ENCODE measurements at places on chromosomes 13 and 19.

DNA sequence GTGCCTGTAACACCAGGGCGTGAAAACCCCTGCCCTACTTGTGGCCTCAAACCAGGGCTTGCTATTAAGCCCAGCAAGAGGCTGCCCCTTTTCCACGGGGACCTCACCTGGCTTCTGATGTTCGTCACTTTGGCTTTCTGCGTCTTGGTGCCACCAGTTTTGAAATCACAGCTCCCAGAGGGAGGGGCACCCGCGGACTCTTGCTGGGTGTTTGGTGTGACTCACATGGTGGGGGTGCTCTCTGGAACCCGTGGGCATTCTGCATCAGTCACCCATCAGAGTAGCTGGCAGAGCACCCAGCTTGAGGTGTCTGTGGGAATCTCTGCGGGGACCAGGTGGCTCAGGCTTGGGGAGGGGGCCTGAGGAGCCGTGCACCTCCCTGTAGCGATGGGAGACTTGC lies 19.2 kb downstream of the SIPA1L3 start:
- no peak for DNase-seq

- DNase-seq = no peak
These were observed 40.5 kb downstream of the RAP2A start for GRCh38 chr13:97474349-97474980.

GRCh38 chr13:100381595-100382224 lies 206.9 kb downstream of the GGACT start:
- DNase-seq = no peak

- no peak for DNase-seq
These were observed 3.0 kb downstream of the PTOV1 start for GRCh38 chr19:49853852-49854377.

DNA sequence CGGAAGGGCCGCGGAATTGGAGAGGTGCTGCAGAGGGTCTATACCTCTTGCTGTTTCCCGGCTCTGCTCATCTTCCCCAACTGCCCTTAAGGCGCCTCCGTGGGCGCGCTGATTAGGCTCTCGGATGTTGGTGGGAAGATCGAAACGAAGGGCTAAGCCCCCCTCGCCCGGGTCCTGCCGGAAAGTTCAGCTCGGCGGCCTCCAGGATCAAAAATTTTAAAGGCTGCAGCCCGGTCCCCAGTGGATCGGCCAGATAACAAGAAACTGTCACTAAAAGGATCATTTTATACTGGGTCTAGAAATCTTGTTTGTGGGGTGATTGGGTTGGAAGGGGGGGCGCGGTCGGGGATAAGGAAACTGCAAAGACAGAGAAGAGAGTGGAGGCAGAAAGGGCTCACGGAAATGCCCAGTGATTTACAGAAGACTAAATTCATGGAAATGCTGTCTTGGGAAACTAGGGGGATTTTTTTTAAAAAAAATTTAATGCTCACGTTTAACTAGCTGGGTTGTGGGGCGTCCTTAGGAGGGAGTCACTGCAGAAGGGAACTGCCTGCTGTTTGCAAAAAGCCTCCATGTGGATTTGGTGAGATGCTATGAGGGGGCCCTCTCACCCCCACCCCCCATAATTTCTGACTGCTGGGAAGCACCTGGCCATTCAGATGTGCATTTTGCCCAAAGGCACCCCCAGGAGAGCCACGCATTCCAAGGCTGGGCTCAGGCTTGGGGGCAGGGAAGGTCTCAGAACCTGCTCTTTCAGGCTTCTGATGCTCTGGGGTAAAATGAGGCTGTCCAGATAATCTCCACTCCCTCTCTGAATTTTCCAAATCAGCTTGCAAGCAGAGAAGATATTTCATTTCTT lies 7.7 kb downstream of the CDX2 start:
- no peak for DNase-seq

- DNase-seq = no peak
These were observed 375.0 kb downstream of the PCDH9 start for GRCh38 chr13:66855131-66855530.

DNA sequence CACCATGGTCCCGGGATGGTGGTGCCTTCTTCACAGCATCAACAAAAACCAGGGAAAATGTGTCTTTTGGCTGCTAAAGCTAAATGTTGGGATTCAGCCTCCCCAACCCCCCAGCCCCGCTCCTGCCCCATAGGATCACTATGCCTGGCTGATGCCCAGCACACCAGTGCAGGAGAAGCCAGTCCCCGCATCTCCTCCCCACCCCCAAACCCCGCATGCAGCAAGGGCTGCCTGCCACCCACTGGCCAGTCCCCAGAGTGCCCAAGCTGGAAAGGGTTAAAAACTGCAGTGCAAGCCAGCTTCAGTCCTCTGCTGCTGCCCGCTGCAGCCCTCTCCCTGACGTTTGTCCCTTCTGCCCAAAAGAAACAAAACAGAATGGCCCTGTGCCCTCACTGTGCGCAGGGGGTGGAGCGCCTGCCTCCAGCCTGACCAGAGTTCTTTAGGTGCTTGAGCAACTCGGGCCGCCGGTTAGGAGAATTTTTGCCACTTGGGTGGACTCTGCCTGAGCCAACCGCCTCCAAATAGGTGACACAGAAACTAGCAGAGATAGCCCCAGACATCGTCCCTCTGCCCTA lies 3.7 kb downstream of the CALM3 start:
- no peak for DNase-seq

DNA sequence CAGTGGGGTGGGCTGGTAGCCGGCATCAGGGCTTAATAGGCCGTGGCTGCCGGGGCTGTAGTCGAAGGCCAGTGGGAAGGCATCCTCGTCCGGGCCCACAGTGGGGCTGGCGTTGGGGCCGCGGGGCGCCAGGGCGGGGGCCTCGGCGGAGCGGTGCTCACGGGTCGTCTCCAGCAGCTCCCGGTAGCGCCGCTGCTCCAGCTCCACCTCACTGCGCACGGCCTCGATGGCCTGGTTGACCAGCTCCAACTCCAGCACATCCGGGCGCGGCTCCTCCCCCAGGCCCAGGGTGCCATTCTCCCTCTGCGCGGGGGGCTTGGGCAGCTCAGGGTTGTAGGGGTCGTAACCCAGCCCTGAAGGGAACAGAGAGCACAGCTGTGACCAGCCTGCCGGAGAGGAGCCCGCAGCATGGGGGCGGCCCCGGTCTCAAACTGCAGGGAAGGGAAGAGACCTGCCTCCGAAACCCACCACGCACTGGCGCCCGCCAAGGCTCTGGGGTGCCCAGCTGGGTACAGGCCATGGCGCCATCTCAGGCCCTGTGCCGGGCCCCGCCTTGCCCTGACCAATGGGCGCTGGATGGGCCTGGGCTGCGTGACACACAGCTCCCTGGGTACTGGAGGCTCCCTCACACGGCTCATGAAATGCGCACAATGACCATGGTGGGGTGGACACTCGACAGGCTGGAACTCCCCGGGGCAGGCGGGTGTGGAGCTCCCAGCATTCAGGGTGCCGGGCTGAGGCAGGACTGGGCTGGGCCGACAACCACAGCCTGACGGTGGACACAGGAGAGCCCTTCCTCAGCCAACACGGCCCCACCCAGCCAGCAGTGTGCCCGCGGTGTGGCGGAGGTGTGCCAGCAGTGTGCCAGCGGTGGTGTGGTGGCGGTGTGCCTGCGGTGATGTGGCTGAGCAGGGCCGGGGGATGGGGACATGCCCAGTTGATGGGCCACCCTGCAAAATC lies 16.5 kb upstream of the ATP8B3 start:
- no peak for DNase-seq

- DNase-seq = no peak
These were observed 66.0 kb upstream of the DOCK9 start for GRCh38 chr13:99043831-99044231.

DNA sequence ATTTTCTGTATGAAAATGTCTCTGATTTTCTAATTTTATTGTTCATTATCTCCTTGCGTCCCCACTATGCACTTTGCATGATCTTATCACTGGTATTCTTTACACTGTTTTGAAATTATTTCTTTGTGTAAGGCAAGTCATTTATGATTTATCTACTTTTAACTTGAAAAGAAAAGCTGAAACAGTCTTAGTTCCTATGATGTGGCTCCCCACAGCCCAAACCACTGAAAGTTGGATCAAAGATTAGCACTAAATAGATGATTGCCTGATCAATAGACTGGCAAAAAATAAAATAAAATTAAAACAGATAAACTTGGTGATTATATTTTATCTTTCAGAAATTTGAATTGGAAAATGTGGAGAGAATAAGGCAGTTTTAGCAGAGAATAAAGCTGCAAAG lies 1101.9 kb downstream of the PCDH9 start:
- no peak for DNase-seq

- no peak for DNase-seq
These were observed 154.9 kb downstream of the PCDH9 start for GRCh38 chr13:67075239-67075638.

DNA sequence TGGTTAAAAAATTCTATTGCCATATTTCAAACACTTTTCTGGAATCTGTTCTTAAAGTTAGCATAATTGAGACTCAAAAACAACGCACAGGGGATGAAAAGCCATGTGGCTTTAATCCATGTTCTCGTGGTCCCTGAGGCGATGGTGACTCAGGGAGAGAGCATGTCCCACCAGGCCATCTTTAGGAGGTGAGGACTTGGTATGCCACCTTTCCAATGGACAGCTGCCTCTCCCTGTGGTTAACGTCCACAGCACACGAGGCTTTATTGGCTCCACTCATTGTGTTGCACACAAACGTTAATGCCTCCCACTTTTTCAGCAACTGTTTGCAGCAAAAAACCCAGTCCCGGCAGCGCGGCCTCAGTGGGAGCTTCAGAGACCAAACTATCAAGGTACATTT lies 51.4 kb downstream of the EFNB2 start:
- no peak for DNase-seq

DNA sequence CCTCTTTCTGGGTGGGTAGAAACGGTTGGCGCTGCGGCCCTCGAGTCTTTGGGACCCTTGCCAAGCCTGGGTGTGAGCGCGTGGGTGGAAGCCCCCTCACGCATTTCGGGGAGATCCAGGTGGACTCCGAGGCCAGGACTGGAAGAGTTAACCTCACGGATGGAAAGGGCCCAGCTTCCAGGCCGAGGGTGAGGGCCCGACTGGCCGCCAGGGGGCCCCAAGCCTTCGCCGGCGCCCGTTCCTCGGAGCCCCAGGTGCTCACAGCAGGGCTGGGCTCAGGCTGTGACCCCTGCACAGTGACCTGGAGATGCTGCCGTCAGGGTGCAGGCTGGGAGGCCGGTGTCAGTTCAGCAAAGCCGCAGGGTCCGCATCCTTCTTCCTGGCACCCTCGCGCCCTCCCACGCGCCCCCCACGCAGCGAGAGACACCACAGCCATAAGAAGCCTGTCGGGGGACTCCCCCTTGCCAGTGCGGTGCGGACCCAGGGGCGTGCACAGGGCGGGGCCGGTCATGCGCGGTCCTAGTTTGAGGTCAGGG lies 34.2 kb upstream of the TMEM255B start:
- DNase-seq = peak; percentile 84

GRCh38 chr19:23314505-23315251 lies 64.5 kb upstream of the ZNF724 start:
- no peak for DNase-seq

- DNase-seq = no peak
These were observed 122.8 kb upstream of the KLF12 start for GRCh38 chr13:74256969-74257368.

GRCh38 chr13:102688306-102688973 lies 6.4 kb downstream of the METTL21C start:
- DNase-seq = no peak

- peak; percentile 11 for DNase-seq
These were observed 920 bp upstream of the UBE2L5 start for GRCh38 chr13:30421093-30422053.

DNA sequence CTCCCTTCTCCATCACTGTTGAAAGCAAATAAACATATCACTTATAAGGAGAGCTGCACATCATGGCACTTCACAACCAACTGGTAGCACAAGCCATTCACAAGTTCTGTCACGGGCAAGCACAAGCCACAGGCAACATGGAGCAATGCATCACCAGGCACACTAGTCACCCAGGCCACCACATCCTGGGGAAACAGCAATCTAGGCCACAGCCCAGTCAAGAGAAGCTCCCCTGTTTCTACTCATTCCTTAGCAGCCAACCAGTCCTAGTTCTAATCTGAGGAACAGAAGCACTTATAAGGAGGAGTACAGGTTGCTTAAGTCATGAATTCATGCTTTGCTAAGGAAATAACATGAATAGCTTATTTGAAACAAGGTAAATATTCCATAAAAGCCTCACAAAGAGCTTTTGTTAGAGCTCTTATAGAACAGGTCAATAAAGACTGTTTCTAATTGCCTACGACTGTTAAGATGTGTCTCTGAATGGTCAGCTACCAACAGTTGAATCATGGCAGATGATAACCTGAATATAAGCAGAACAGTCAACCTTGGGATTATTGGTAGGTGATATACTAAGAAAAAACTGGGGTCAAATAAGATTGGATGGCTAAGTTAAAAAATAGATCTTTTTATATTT lies 169.0 kb downstream of the TBC1D4 start:
- no peak for DNase-seq

- DNase-seq = no peak
These were observed 144.1 kb downstream of the PAN3 start for GRCh38 chr13:28282451-28282850.

DNA sequence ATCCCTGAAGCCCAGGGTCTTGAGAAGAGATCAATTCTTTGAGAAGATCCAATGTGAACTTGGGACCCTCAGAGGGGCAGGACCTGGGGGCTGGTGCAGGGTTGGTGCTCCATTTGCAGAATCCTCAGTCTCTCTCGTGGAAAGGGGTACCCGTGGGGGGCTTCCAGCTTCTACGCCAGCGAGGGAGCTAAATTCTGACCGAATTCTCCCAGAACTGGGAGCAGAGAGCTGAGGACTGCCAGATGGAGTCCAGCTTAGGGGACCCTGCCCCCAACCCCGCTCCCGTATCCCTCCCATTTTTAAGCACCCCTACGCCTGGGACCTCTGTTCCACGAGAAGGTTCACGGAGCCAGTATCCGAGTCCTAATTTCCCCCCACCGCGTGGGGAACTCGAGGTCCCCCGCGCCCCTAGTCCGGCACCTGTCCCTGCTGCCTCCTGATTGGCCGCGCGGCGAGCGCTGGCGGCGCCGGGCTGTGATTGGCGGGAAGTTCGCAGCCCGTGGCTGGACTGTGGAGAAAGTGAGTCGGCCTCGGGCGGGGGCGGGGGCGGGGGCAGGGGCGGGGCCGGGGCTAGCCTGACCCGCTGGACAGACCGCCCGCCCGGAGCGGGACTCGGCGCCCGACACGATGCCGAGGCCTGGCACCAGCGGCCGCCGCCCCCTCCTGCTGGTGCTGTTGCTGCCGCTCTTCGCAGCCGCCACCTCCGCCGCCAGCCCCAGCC lies 4.4 kb upstream of the LTBP4 start:
- no peak for DNase-seq

GRCh38 chr13:97392020-97392419 lies 41.9 kb upstream of the RAP2A start:
- no peak for DNase-seq

GRCh38 chr13:77544355-77544754 lies 8.8 kb downstream of the SCEL start:
- DNase-seq = no peak

Data from activated T-helper 9 cell treated with anti-CD3 and anti-CD28 coated beads, Interleukin-2, amount 50 U/mL, for 16 hours (primary cell).